Cardiac muscle cell (in vitro differentiated cells and primary cell): ENCODE measurements at places on chromosomes 6 and 20.

GRCh38 chr20:57398231-57398821, 7.1 kb downstream of the RBM38 start:
- DNase-seq = no peak

GRCh38 chr6:130466052-130466747, 100.4 kb downstream of the TMEM200A start:
- DNase-seq = no peak

DNA sequence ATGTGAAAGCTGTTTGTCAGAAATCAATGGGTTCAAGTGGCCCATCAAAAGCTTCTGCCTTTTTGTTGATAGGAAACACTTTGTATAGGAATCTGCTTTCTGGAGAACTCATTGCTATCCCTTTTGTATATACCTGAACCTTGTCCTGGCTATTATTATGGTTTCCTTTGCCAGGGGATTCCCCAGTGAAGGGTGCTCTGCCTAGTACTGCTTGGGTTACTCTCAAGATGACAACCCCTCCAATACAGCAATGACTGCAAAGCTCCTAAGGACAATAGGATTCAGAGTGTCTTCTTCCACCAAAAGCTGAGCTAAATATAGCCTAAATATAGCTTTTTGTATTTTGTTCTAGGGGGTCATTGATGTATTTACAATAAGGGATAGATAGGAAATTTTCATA, 54.0 kb upstream of the PTPRK start:
- no peak for DNase-seq

- DNase-seq = no peak
Measured at GRCh38 chr20:60055740-60056139, 97.5 kb downstream of the CDH26 start.

- DNase-seq = no peak
Measured at GRCh38 chr6:79375635-79376337, 141.3 kb upstream of the HMGN3 start.

GRCh38 chr6:3697609-3698008, 53.9 kb downstream of the PXDC1 start:
- DNase-seq = no peak

- peak; percentile 41 for DNase-seq
Measured at GRCh38 chr6:1263039-1263849, 48.7 kb upstream of the FOXQ1 start.

DNA sequence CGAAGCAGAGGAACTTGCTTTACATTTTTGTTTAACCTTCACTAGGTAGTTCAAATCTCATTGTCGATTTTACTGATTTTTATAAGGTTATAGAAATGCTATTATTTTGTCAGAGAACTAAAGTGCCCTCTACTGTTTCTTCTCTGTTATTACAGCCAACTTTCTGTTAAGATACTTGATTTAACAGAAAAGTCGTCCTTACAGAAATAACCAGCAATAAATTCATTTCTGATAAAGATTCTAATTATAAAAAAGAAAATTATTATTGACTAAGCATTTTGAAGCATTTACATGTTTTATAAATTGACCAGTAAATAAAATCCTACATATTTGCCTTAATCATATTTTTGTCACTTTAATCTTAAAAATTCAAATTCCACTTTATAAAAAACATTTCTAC, 60.8 kb downstream of the OGFRL1 start:
- peak; percentile 27 for DNase-seq

GRCh38 chr6:44171899-44172546, 13.4 kb downstream of the CAPN11 start:
- DNase-seq = no peak

GRCh38 chr6:89924231-89924630, 30.0 kb downstream of the GJA10 start:
- DNase-seq = no peak

DNA sequence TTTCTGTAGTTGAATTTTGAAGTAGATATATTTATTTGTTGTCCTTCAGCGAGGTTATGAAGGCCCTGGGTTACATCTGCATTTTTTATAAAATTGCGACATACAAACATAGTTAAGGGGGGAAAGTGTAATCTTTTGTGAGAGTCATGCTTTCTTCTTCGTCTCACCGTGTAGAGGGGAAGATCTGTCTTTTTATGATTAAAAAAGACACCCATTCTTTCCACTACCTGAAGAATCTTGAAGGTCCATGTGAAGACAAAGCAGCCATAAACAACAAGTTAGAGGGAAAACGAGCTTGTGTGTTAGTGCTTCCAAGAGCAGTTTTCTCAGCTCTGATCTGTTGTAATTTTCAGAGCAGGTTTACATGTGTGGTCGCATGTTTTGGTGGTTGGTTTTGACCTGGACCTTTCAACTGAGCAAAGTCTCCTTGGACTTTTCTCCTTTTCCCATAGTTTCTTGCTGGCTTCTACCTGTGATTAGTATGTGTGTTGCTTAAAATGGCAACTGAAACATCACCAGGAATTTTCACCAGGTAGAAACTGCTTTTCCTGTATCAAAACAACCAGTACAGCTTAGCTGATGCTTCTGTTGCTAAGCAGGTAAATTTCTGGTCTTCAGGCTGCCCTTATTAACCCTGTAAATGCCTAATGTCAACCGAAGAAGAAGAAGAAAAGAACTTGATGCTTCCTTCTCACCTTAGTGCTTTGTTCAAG, 37.3 kb downstream of the RREB1 start:
- DNase-seq = no peak

DNA sequence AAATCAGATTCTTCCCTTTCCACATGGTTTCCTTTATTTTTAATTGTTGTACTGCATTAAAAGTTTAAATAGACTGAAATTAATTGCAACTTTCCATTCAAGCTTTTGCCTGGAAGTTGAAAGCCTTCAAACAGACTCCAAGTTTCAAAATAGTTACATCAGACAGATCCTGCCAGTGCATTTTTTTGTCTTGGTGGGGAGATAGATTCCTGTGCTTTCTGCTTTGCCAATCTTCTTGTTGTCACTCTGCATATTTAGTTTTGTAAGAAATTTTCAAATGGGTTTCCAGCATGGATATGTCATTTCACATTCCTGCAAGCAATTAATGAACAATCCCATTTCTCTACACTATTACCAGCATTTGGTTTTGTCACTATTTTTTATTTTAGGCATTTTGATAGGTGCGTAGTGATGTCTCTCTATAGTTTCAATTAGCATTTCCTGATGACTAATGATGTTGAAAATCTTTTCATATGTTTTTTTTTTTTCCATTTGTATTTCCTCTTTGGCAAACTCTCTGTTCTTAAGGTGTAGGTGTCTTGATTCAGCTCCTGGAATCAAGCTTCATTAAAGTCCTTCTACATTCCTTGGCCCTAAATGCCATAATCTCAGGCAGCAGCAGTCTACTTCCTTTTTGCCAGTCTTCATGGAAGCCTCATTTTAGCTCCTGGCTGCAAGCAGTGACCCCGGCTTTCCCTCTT, 40.5 kb downstream of the SCP2D1 start:
- DNase-seq = no peak

- no peak for DNase-seq
Measured at GRCh38 chr6:87742106-87742505, 40.1 kb upstream of the AKIRIN2 start.

DNA sequence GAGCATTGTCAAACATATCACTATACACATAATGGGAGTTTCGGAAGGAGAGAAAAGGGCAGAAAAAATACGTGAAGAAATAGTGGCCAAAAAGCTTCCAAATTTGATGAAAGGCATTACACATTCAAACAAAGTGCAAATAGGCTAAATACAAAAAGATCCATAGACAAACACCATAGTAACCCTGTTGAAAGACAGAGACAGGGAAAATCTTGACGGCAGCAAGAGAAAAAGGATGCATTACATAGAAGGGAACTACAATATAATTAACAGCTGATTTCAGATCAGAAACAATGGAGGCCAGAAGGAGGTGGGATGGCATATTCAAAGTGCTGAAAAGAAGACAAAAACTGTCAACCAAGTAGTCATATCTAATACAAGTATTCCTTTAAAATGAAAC, 170.8 kb downstream of the MRPL14 start:
- no peak for DNase-seq

DNA sequence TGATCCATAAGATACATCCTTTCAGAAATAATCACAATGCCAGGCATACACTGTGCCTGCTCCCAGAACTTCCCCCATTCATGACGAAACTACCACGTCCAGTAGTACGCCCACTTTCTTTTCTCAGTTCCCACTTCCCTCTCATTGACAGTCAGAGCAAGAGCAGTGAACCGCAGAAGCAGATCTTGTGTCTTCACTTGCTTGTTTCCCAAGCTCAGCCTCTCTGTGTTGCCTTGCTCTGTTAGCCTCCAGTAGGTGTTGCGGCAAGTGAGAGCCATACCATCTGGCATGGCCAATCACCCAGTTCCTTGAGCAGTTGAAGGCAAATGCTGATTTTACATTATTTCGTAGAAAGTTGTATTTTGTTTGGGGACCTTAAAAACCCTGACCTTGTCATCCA, 11.7 kb downstream of the UST start:
- no peak for DNase-seq

DNA sequence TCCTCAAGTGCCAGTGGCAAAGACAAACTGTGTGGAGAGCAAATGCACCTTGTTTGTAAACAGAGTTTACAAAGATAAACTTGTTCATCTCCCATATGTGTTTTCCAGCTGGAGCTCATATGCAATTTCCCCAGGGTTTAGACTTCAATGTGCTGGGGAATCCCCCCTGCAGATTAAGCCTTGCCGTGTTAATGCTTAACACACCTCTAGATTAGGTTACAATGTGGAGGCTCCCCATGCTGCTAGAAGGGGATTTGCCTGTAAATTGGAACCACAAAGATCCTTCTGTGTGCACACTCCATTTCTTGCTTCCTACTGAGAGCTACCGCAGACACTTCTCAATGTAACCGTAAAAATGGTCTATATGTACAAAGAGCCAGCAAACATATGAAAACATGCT, 263.1 kb downstream of the TBX18 start:
- no peak for DNase-seq

- no peak for DNase-seq
Measured at GRCh38 chr6:78533876-78534275, 333.5 kb upstream of the IRAK1BP1 start.

- no peak for DNase-seq
Measured at GRCh38 chr6:83928286-83928685, 68.8 kb downstream of the CYB5R4 start.

DNA sequence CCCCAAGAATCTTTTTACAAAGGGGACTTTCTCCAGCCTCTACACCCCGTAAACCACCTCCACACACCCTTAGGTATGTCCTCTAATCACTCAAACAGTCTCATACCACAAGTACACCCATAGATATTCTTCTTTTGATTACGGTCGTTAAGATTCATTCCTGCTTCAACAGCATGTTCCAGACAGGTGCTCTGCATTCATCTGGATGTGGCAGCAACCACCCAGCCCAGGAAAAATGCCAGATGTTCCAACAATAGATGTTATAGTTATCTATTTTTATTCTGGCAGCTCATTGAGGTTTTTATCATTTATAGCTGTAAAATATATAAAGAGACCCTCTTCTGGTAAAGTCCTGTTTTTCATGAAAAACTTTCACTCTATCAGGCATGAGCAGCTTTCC, 60.7 kb downstream of the SIM1 start:
- DNase-seq = no peak

GRCh38 chr6:142200846-142201628, 54.0 kb downstream of the VTA1 start:
- DNase-seq = no peak

- no peak for DNase-seq
Measured at GRCh38 chr6:95581073-95581472, 3.7 kb downstream of the MANEA start.

DNA sequence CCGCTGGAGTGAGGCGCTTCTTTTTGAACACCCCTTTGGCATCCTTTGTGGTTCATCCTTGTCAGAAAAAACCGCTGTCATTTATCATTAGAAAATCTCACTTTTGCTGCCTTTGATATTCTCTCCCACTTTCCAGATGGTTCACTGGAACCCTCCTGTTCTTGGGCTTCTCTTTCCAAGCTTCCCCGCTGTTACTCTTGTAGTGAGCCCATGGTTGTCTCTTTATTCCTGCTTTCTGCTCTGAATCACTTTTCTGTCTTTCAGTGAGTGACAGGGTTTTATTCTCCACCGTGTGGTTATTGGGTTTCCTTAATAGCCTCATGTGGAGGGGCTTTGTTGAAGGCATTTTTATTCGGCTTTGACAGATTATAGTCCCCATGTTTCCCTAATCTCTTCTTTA, 117.0 kb downstream of the FARS2 start:
- no peak for DNase-seq

DNA sequence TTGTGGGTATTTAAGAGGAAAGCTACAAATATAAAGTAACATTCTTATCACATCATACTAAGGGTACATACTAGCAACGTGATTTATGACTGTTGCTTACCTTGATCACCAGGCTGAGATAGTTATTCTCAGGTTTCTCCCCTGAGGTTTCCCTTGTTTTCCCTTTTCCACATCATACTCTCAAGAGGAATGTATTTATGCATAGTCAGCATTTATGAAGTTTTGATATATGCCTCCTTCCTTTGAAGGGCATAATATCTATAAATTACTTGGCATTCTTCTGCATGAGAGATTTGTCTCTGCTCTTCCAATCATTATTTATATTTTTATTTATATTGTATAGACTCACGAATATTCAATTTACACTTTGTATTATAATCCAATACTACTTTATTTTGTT, 726.7 kb upstream of the ADGRB3 start:
- no peak for DNase-seq

- no peak for DNase-seq
Measured at GRCh38 chr6:28979679-28980078, 25.4 kb downstream of the ZNF311 start.

DNA sequence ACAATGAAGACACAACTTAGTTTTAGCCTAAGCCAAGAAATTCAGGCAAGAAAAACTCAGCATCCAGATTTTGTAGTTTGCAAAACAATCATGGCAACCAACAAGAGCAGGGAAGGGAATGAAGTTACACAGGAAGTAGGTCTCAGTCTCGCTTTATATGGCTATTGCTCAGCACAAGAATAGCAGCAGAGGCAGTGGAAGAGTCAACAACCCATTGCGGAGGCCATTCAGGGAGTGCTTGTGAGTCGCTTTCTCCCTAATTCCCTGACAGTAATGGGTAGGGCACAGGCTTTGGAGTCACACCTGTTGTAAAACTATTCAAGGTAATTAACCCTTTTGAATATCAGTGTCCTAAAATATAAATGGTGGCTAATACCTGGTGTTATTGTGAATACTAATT, 238.5 kb downstream of the HDGFL1 start:
- no peak for DNase-seq

GRCh38 chr6:161204866-161205557, 68.8 kb downstream of the AGPAT4 start:
- DNase-seq = no peak

GRCh38 chr6:11413117-11413687, 124.3 kb upstream of the TMEM170B start:
- DNase-seq = no peak

- no peak for DNase-seq
Measured at GRCh38 chr20:56001106-56001785, 4.1 kb downstream of the CBLN4 start.
